NCI-H1092 (cell line): ENCODE measurements at places on chromosomes 3 and 15.

DNA sequence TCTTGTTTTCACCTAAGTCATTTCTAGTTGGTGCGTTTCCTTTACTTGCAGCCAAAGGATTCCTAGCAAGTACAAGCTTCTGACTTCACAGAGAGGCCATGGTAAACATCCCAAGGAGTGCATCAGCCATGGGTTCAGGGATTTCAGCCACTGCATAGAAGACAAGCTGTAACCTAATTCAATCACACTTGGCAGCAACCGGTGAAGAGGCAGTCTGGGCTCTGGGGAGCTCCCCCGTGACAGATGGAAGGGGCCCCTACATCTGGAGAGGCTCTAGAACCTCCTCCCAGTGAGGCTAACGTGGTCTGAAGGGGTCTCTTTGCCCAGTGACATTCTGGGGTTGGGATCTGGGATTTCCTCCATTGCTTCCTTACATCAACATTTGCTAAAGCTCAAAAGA is 8.4 kb upstream of the SNRPA1 start:
- no peak for DNase-seq

DNA sequence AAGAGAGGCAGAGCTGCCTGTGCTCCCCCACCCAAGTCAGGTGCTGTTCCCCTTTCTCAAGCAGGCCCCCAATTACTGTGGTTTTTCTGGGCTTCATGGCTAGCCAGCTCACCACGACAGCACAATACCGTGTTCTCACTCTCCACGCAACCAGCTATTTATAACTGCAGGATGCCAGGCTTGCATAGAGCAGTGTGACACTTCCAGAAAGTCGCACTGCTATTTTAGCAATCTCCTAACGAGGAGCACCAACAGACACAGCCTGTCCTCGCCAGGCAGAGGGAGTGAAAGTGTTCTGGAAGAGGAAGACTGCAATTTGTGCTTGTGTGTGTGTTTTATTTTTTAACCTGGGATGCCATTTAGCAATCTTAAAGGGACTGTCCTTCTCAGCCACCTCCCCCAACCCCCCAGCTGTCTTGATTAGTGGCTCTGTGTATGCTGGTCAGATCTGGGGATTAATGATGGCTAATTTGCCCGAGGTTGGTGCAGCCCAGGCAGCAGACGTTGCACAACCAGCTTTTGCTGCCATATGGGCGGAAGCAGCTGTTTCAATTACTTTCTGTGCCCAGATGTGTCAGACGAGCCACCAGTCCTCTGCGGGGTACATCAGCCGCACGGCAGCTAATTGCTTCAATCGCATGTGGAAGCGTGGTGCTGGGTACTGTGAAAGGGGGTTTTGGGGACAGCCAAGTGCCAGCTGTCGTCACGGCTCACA is 268.0 kb upstream of the ARRDC4 start:
- no peak for DNase-seq

GRCh38 chr3:54356261-54357045 is 234.1 kb downstream of the CACNA2D3 start:
- no peak for DNase-seq

DNA sequence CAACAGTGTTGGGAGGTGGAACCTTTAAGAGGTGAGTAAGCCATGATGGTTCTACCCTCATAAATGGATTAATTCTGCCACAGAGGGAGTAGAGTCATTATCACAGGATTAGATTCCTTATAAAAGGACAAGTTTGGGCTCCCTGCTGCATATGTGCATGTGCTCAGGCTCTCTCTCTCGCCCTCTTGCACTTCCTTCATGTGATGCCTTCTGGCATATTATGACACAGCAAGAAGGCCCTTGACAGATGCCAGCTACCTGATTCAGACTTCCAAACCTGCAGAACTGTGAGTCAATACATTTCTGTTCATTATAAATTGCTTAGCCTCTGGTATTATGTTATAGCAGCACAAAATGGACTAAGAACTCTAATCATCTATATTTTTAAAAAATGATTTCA is 205.3 kb downstream of the CTNNB1 start:
- no peak for DNase-seq

DNA sequence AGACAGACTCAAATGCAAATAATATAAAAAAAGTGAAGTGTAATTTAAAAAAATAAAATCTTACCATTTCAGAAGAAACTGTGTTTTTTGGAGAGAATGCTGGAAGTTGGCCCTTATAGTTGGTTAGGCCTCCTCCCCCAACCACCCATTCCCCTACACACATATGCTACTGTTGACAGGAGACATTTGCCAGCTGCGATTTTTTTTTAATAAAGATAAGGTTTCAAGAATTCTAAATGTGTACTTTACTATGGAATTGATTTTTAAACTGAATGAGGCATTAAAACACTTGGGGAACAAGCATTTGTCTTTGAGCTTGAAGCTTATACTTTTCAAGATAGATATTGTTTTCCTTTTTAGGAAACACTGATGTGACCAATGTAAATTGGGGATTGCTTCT is 4.4 kb upstream of the SSR3 start:
- DNase-seq = no peak

DNA sequence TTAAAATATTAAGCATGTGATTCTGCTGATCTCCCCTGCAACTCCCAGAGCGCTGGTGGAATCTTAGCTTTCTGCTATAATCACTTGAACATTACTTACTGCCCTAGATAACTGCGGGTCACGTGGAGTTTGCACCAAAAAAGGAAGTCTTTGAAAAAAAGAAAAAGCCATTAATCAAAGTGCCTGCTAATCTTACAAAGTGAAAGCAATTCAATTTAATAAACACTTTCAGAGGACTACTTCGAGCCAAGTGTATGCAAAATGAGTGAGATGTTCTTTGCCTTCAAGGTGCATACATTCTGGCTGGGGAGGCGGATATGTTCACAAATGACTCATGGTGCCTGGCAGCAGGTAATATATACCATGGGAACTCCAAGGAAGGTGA is 109.9 kb upstream of the GAP43 start:
- DNase-seq = no peak

GRCh38 chr15:83243634-83244033 is 36.0 kb upstream of the HDGFL3 start:
- DNase-seq = no peak

- no peak for DNase-seq
Measured at GRCh38 chr3:181622365-181622764, 89.4 kb upstream of the SOX2 start.

DNA sequence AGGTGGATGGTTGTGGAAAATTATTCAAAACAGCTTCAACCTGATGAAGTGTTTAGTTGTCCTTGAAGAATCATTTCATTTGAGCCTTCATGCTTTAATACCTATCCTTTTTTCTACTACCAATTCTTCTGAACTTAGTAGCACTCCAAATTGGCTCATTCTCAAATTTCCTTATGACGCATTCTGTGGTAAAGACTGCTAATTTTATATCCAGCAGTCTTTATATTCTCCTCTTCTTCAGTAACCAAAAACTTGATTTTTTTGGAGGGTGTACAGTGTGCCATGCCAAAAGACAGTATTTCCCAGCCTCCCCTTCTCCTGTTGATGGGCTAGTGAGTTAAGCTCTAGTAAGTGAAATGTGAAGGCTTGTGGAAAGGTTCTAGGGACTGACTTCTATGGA is 25.2 kb downstream of the CGNL1 start:
- DNase-seq = no peak

GRCh38 chr3:8632402-8633237 is 12.0 kb downstream of the SSUH2 start:
- no peak for DNase-seq

DNA sequence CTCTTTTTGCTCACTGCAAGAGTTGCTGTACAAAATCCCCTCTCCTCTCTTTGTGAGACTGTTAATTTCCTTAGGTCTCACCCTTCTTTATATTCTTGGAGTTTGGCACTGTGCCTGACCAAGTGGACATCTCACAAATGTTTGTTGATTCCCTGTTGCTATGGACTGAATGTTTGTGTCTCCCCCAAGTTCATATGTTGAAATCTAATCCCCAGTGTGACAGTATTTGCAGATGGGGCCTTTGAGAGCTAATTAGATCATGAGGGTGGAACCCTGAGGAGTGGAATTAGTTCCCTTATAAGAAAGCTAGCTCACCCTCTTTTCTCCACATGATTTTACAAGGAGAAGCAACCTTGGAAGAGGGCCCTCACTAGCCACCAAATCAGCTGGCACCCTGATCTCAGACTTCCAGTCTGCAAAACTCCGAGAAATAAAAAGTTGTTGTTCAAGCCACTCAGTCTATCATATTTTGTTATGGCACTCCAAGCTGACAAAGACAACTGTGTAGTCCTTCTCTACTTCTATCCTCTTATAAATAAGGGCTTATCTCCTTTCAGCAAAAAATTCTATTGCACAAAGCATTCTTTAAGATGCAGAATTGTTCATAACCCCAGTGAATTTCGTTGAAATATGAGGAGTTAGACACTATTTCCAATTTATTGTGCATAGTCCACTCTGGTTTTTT is 65.5 kb upstream of the NPHP3 start:
- no peak for DNase-seq

DNA sequence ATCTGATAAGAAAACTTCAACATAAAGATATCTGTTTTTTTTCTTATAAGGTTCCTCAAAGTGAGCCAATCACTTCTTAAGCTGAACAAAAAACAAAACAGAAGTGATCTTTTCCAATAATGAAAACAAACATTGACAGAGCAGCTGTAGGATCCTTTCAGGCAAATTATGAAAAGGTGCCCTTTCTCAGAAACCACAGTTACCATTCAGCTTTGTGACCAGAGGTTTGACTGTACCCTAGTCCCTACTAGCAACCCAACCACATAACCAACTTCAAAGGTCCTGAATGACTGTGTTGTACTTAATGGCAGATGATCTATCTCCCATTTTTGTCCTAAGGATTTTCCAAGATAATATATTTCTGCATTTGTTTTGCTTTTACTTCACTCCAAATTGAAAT is 39.4 kb upstream of the CCR2 start:
- DNase-seq = no peak

GRCh38 chr3:151168269-151169094 is 34.5 kb downstream of the GPR171 start:
- peak; percentile 26 for DNase-seq

DNA sequence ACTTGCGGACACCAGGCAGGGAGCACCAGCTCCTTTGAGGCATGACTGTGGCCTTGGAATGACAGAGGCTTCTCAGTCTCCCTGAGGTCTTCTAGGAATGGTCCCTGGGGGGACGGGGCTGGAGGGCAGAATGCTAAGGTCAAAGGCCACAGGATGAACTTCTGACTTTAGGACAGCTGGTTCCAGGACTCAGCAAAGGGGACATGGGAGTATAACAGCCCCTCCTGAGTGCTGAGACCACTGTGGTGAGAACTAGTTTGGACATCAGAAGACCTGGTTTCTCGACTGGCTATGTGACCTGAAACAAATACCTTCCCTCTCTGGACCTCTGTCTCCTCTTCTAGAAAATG is 17.8 kb downstream of the ITGA11 start:
- no peak for DNase-seq

DNA sequence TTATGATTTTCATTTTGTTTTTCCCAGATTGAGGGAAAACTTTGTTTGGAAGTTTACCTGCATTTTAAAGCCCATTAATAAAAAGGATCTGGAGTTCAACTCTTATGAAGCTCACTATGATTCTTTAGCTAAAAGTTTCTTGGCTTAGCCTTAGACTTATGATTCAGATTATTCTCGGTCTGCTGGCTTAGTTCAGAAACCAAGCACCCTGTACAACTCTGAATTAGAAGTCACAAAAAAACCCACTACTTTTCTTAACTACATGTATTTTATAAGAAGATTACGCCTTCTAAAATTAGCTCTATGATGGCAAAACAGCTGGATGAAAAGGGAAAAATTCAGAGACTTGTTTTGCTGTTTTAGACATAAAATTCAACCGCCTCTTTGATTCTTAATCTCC is 14.3 kb upstream of the DENND4A start:
- DNase-seq = no peak

GRCh38 chr15:36599620-36600433 is 20.4 kb downstream of the CDIN1 start:
- no peak for DNase-seq

GRCh38 chr3:71376503-71376902 is 207.0 kb downstream of the FOXP1 start:
- DNase-seq = no peak

DNA sequence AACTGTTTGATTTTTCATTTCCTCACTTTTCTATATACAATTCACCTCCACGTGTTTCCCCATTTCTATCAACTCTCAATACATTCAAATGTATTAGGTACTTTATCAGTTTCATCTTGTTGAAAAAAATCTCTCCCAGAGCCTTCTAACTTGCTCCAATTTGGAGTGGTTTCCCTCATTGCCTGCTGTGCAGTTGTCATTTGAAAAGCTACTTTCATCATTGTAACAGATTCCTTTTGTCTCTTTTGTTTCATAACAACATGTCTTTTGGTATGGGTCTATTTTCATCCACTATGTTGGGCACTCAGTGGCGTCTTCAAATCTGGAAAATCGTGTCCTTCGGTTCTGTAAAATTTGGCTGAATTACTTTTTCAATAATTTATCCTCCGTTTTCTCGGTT is 75.0 kb downstream of the NR2E3 start:
- DNase-seq = no peak

DNA sequence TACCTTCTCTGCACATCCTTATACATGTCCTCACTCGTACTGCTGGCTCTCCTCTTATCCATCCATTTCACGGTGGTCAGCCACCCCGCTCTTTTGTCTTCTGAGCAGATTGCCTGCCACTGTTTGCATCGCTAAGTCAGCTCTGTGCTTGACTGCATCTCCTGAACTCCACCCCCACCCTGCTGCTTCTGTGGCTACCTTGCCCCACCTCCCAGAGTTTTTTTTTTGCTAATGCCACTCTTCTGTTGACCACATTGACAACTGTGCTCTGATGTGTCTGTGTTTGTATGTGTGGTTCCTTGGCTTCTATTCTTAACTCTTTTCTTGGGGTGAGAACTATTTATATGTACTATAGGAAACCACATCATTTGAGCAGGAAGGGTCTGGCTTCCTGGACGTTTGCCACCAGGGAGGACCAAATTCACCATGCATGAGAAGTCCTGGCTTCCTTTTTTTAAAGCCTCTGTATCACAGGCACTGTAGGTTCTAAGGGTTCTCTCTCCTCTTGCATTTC is 12.8 kb upstream of the MTMR10 start:
- DNase-seq = no peak

DNA sequence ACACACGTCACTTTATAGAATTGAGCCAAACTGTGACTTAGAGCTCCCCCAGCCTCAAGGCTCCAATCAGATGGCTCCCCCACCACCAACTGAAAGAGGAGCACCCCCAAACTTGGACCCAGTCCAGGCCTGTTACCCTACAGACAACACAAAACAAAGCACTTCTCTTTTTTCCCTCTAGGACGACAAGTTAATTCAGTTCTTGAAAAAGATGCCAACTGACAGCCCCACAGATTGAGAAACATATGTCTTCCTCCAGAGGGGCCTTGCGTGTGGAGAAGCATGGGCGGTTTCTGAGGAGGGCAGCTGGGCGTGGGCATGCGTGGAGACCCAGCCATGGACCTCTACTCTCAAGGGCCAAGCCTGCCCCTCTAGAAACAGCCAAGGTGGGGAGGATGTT is 229.5 kb downstream of the SHQ1 start:
- DNase-seq = no peak
